NCI-H1417 treated with DMSO at 0.1 percent for 48 hours (cell line): ENCODE measurements at places on chromosomes 7 and 10.

- DNase-seq, result no peak
These were observed 134.2 kb upstream of the AKR1E2 start for GRCh38 chr10:4691776-4692175.

DNA sequence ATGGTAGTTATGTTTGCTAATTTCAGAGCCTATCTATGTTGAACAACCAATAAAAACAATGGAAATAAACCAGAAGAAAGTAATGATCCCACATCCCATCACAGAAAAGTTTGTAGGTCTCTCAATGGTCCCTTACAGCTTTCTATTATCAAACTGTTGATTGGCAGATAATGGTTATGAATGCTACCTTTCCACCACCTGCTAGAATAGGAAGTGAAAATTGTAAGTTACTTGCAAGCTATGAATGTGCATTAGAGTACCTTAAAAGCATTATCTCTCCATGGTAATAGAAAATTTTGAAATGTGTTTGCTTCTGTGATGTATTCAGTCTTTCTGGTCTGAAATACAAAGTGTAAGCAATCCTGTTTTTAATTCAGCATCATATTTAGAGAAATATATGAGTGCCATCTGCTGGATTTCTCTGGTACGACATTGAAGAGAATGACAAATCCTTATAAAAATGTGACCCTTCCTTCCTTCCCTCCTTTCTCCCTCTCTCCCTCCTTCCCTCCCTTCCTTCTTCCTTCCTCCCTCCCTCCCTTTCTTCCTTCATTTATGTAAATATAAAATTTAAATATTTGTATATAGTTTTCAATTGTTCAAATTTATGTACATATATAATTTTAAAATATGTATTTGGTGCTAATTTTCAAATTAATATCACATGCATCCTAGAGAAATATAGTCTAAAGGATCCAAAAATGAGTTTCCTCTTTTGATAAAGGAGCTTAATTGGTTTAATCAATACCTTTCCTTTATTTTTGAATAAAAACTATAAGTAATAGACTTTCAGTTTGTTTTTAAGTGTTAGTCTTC is 41.4 kb upstream of the PNLIPRP3 start:
- DNase-seq, result no peak

DNA sequence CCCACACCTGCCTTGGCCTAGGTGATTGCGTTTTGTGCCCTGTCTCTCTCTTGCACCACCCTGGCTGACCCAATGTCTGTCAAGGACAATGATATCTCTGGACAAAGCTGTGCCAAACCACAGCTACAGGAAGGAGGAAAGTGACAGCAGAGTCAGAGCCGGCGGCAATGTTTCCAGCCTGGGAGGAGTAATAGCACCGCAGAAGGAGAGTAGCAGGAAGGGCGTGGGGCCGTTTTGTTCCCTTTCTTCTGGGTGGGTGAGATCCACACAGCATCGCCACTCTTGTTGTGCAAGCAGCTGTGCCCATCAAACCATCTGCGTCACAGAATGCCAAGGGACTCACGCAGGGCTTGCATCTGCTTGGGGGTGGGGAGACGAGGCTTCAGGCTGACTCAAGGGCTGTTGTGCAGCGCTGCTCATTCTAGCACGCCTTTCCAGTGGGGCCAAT is 341.6 kb upstream of the AUTS2 start:
- no peak for DNase-seq

DNA sequence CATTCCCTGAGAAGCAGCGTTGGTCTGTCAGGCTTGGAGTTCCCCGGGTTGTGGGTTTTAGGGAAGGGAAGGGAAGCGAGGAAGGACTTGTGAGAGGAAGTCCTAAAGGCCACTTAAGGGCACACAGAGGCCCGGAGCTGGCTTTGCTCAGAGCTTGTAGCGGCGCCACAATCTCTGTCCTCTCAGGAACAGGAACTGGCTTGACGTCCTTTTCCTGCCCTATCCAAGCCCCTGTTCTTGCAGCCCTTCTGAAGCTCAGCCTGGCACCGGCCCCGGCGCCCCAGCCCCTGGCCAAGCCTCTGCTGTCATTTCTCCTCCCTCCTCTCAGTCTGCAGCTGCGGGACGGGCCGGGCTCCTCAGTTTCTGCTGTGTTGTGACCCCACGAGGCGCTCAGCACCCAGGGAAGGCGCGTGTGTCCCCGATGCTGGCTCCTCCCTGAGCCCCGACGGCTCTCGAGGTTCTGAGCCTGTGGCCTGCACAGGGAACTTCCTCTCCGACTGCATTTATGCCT is at the start of gene GIMAP8:
TSS of gene GIMAP8 (plus strand) at position 140 of the 511 bp plus-strand sequence. CDS start 16,069 bp downstream, outside the sequence.
- DNase-seq, result no peak

DNA sequence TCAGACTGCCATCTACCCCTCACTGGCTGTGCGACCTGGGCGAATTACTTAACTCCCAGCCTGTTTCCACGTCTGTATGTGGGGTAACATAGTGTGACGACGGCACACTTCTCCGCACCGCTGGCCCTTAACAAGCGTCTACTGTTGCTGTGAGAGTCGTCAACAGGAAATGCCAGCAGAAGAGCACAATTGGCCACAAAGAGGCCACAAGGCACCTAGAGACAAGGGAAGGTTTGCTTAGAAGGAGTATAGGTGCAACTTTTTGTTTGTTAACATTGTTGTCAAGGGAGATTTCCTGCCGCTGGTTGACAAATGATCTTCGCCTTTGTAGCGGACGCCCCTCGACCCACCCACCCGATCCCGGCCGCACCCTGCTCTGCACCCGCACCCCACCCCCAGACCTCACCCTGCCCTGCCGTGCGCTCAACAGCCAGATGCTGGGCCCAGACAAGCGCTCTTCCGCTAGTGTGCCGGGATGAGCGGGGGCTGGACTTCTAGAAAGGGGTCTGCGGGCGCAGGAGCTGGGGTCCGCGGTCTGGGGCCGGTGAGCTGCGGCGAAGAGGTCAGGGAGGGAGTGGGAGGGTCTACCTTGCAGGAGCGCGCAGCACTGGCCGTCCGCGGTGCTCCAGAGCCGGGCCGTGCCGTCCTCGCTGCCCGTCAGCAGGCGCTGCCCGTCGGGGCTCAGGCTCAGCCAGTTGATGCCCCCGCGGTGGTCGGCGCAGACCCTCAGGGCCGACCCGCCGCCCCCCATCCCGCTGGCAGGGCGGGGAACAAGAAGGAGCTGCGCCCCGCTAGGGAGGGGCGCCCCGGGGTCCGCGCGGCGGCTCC is 785 bp downstream of the WDR86 start:
- DNase-seq, result no peak

- DNase-seq, result no peak
These were observed 77.9 kb downstream of the GRB10 start for GRCh38 chr7:50704844-50705243.

DNA sequence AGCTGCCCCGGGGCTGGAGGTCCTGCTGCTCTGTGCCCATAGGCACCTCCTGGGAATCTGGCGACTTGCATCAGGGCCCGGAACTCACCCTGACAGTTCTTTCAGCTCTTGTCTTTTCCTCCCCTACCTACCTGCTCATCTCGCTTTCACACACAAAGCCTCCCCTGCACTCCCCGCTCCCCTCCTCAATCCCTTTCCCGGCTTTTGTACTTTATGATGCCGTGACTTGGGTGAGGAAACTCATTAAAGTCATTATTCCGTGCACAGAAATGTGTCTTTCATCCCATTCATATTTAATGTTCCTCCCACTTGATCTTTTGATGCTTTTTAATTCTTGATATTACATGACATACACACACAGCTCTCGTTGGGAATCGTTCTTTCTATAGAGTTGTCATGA is 218.6 kb downstream of the RPS24 start:
- no peak for DNase-seq

- DNase-seq, result no peak
These were observed 12.5 kb downstream of the WDR37 start for GRCh38 chr10:1068380-1069361.

GRCh38 chr7:134639683-134640279 is 6.9 kb upstream of the BPGM start:
- no peak for DNase-seq

GRCh38 chr7:34260279-34260678 is 354.9 kb downstream of the BMPER start:
- no peak for DNase-seq

DNA sequence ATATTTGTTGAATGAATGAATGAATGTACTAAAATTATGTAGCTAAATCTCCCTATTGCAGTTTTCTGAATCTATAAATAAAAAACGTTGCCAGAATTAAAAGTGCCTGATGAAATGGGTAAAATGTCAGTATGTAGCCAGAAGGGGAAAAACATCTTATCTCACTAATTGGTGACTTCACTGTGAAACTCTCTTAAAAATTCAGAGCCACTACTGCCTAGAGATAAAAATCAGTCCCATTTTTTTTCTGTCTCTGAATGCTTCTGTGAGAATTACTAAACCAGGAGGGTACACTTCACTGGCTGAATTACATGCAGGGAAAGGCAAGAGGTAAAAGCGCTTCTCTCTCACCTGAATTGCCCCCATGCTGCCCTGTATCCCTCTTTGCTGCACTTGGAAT is 69.6 kb upstream of the HPS1 start:
- DNase-seq, result no peak

- DNase-seq, result no peak
These were observed 542.0 kb downstream of the TNS3 start for GRCh38 chr7:47039904-47040303.

DNA sequence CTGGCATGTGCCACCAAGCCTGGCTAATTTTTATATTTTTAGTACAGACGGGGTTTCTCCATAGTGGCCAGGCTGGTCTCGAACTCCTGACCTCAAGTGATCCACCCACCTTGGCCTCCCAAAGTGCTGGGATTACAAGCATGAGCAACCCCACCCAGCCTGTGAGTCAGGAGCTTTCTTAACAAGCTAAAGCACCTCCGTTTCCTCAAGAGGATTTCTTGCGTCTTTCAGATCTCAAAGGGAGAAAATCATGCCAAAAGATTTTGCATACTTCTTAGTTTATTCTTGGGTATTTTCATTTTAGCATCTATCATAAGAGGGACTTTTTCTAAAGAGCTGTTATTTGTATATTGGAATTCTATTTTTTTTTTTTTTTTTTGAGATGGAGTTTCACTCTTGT is 47.9 kb upstream of the FOXK1 start:
- no peak for DNase-seq

- DNase-seq, result no peak
These were observed 55.1 kb downstream of the VOPP1 start for GRCh38 chr7:55517191-55517633.

DNA sequence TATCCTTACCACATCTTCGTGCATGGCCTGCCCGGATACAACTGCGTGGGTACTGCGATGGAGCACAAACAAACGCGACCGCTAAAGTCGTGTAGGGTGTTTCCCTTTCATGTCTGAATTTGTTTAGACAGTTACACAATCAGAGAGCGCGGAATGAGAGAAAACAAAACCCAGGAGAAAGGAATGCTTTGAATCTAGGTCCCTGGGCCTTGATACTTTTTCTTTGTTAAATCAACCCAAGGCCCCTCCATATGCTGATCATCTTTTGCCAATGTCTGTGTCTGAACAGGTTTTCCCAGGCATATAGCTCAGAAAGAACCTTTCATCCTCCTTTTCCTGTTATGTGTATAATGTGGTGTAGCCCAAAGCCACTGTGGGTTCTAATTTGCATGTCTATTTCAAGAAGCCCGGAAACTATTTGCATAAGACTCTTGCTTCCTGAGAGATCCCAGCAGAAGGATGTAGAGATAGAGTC is 145.8 kb downstream of the FRMD4A start:
- no peak for DNase-seq

- no peak for DNase-seq
These were observed 319.5 kb downstream of the PLXNA4 start for GRCh38 chr7:132256721-132257212.
